Left lung (tissue), 14 donors: ENCODE measurements at places on chromosomes 12 and 14. TPM values are rescaled to one million over a fixed set of nuclear protein-coding genes. Genes with fewer than 3 reads are reported as not detected.
A peak's percentile ranks its signal among the peaks of the same experiment; 100 is the strongest.

Gene NPFF
- total RNA-seq, result not detected

DNA sequence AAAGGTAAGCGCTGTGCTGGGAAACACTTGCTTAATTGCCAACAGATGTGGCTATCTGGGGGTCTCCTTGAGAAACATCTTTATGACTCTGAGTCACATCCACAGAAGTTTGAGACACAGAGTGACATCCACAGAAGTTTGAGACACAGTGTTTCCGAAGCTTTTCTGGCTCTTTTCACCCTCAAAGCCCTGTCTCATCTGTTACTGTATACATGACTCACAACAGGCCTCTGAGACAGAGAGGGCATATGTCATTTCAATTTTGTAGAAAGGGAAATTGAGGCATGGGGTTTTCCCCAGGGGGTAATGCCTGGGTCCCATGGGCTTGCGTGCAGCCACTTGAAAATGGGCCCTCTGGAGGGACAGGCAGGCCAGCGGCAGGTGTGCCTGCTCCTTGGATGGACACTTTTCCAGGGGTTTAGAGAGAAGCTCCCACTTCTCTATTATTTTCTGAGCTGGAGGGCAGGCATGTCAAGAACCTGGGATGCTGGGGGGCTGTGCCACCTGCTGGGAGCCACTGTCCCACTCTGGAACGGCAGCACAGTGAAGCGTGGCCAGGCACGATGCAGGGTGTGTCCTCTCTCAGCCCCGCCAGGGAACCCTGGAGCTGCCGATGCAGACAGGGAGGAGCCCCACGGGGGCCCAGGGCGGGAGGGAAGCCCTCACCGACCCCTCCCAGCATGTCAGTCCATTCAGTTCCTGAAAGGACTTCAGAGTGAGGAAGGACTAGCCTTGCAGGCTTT, 111.3 kb upstream of the FKBP4 start:
- peaks cover 7% of the 10 kb centered on the region for H3K27me3 ChIP-seq

Gene TTC9
- 4.8 TPM for total RNA-seq

DNA sequence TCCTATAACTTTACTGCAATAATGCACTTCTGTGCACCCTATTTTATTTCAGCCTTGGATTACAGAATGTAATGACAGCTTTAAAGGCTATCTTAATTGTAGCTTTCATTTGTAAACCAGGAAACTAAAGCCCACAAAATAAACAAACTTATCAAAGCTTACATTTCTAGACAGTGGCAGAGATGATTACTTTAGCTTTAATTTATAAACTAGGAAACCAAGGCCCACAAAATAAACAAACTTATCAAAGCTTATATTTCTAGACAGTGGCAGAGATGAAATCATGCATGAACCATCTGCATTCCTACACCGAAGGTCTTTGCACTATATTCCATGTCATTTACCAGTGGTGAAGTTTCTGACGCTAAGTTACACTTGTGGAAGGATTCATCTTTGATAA, 74.4 kb downstream of the PRKD1 start:
- no peak overlapping the region for H3K27ac ChIP-seq
- DNase-seq, result no peak
- no peak overlapping the region for H3K4me3 ChIP-seq
- no peaks in the 10 kb centered on the region for H3K36me3 ChIP-seq
- H3K4me1 ChIP-seq, result no peaks in the 10 kb centered on the region
- no peaks in the 10 kb centered on the region for H3K27me3 ChIP-seq

DNA sequence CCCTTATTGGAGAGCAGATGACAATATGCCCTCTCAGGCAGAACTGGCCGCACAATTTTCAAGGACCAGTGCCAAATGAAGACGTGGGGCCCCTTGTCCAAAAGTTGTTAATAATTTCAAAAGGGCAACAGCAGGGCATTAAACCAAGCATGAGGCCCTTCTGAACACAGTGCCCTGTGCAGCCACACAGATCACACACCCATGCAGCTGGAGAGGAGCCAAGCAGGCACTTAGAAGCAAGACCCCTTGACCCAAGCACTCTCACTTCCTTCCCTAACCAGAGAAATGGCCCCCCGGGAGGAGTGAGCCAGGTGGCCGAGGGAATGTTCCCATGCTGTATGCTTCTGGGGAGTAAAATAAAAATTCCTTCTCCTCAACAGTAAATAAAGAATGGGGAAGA, 114.0 kb upstream of the TMPO start:
- no peak for DNase-seq
- H3K36me3 ChIP-seq, result no peaks in the 10 kb centered on the region
- no peaks in the 10 kb centered on the region for H3K27me3 ChIP-seq
- H3K4me3 ChIP-seq, result no peak overlapping the region
- no peak overlapping the region for H3K27ac ChIP-seq

- H3K36me3 ChIP-seq, result no peaks in the 10 kb centered on the region
- peaks cover 24% of the 10 kb centered on the region for H3K4me1 ChIP-seq
- H3K4me3 ChIP-seq, result no peak overlapping the region
- H3K27ac ChIP-seq, result no peak overlapping the region
- no peaks in the 10 kb centered on the region for H3K27me3 ChIP-seq
These were observed 6.4 kb downstream of the ACTN1 start for GRCh38 chr14:68972507-68973218.

Gene PROX2
- 0.08 TPM for total RNA-seq

- no peak overlapping the region for H3K4me3 ChIP-seq
- no peaks in the 10 kb centered on the region for H3K4me1 ChIP-seq
- H3K27me3 ChIP-seq, result no peaks in the 10 kb centered on the region
- H3K27ac ChIP-seq, result no peak overlapping the region
- H3K36me3 ChIP-seq, result no peaks in the 10 kb centered on the region
These were observed 49.9 kb downstream of the LRRC74A start for GRCh38 chr14:76876076-76876475.

- no peak overlapping the region for H3K27ac ChIP-seq
- H3K4me3 ChIP-seq, result no peak overlapping the region
- H3K36me3 ChIP-seq, result no peaks in the 10 kb centered on the region
These were observed 2.9 kb downstream of the BEGAIN start for GRCh38 chr14:100584056-100585031.

Gene OR4M1
- not detected for total RNA-seq

DNA sequence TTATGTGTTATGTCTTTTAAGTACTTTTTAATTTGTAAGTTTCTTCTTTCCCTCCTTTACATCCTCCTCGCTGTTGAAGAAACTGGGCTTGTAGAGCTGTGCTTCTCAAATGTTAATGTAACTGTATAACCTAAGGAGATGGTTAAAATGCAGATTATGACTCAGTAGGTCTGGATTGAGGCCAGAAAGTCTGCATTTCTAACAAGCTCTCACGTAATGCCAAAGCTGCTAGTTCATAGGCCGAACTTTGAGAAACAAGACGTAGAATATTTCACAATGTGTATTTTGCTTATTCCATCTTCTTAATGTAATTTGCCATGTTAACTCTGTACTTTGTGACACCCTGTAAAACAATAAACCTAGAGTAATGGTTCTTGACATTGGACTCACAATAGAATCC, 193.3 kb upstream of the SYT1 start:
- H3K36me3 ChIP-seq, result no peaks in the 10 kb centered on the region
- H3K4me3 ChIP-seq, result no peak overlapping the region
- DNase-seq, result no peak
- H3K27me3 ChIP-seq, result no peaks in the 10 kb centered on the region
- H3K4me1 ChIP-seq, result no peaks in the 10 kb centered on the region

- H3K27ac ChIP-seq, result no peak overlapping the region
- no peaks in the 10 kb centered on the region for H3K36me3 ChIP-seq
- no peak overlapping the region for H3K4me3 ChIP-seq
- DNase-seq, result no peak
- H3K27me3 ChIP-seq, result no peaks in the 10 kb centered on the region
These were observed 167.5 kb downstream of the BTG1 start for GRCh38 chr12:91978143-91978542.

DNA sequence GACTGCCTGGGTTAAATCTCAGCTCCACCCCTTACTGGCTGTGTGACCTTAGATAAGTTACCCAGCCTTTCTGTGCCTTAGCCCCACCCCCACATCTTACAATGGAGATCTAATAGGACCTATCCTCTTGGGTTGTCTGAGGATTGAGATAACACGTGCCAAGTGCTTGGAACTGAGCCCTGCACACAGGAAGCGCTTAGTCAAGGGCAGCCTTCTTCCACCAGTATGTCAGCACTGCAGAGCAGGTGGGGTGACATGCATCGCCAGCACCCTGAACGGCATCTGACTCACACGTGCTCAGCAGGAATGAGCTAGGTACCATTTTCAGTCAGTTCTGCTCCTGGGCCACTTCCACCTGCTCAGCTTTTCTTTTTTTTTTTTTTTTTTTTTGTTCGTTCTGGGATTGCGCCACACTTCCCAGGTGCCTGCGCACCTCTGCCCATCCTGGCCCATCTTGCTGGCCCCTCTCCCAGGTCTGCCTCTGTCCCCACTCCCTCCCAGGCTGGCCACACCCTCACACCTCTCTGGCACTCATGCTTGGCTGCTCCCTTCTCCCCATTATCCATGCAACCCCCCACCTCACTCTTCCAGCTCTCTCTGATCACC, 19.6 kb downstream of the LGMN start:
- H3K4me1 ChIP-seq, result peaks cover 61% of the 10 kb centered on the region
- H3K36me3 ChIP-seq, result peaks cover 28% of the 10 kb centered on the region
- H3K27me3 ChIP-seq, result no peaks in the 10 kb centered on the region
- H3K4me3 ChIP-seq, result no peak overlapping the region
- no peak overlapping the region for H3K27ac ChIP-seq

DNA sequence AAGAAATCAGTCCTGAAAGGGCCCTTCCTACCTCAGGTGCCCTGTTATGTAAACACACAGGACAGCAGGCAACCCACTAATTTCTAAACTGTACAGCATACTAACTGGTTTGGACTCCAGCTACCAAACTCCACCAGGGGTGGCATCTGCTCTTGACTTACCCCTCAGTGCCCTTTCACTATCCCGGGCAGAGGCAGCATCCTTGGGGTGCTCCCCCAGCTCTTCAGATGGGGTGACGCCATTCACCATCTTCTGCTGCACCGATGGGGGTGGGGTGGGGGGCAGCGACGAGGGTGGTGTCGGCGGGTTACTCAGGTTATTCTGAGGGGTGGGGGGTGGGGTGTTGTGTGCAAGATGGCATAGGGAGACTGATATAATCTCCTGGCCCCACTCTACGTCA, 11.5 kb upstream of the PRKAG1 start:
- H3K27ac ChIP-seq, result no peak overlapping the region
- H3K27me3 ChIP-seq, result no peaks in the 10 kb centered on the region
- H3K4me1 ChIP-seq, result no peaks in the 10 kb centered on the region
- no peak for DNase-seq
- no peak overlapping the region for H3K4me3 ChIP-seq

GRCh38 chr14:65132855-65133254, 30.5 kb upstream of the MAX start:
- H3K27ac ChIP-seq, result no peak overlapping the region
- no peaks in the 10 kb centered on the region for H3K4me1 ChIP-seq
- H3K4me3 ChIP-seq, result no peak overlapping the region
- DNase-seq, result no peak
- H3K36me3 ChIP-seq, result no peaks in the 10 kb centered on the region

DNA sequence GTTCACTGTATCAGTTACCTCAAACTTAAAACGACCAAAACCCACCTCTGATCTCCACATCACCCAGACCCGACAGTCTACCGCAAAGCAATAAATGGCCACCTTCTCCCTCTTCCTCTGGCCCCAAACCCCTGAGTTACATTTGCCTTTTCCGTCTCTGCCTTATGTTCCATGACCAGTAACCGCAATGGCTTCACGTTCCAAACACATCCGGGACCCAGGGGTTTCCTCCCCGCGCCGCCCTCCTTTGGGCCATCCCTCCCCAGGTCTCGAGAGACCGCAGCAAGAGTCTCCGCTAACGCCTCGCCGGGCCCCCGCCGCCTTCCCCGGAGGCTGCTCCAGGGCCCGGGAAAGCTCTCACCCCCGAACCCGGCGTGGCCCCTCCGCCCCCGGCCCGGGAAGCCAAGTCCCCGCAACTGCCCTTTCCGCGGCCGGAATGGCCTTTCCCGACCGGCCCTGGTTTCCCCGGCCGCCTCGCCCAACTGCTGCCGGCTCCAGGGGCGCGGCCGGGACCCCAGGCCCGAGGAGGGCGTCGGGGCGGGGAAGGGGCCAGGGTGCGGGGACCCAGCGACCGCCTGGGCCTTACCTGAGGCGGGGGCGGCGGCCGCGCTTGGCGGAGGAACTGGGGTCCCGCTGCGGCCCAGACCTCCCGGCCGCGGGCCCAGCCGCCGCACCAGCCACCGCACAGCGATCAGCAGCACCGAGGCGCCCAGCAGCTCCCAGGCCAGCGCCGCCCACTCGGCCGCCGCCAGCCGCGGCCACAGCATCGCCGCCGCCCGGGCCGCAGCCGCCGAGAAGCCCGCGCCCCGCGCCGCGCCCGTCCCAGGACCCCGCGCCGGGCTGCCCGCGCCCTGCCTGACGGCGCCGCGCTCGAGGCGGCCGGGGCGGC, at the start of gene ANKLE2:
TSS of gene ANKLE2 (minus strand) at position 801 of the 889 bp plus-strand sequence. CDS start at position 767, 34 bp downstream.
- H3K4me1 ChIP-seq, result peaks cover 43% of the 10 kb centered on the region
- peak within 1 kb of the TSS; percentile 94 for H3K4me3 ChIP-seq
- peak within 1 kb of the TSS; percentile 99 for H3K27ac ChIP-seq
- peaks cover 30% of the 10 kb centered on the region for H3K36me3 ChIP-seq
- no peaks in the 10 kb centered on the region for H3K27me3 ChIP-seq

DNA sequence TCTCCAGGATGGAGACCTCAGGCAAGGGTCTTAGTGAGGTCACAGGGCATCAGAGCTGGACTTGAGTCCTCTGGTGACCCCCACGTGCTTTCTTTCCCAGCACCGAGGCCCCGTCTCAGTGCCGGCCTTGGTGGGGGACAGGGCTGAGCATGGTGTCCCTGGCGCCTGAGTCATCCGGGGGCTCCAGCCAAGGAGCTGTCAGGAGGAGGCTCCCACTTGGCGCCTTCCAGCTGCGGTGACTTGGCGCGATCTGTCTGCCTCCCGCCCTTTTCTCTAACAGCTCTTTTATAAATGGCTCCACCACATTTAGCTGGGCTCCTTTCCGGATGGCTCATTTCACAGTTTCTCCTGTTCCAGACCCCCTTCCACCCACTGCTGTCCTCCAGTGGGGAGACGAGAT, 60.4 kb downstream of the PRMT8 start:
- no peak for DNase-seq
- no peaks in the 10 kb centered on the region for H3K4me1 ChIP-seq
- H3K27ac ChIP-seq, result no peak overlapping the region
- H3K4me3 ChIP-seq, result no peak overlapping the region
- H3K27me3 ChIP-seq, result no peaks in the 10 kb centered on the region

- H3K27ac ChIP-seq, result no peak overlapping the region
- no peak overlapping the region for H3K4me3 ChIP-seq
- no peaks in the 10 kb centered on the region for H3K4me1 ChIP-seq
- H3K36me3 ChIP-seq, result no peaks in the 10 kb centered on the region
These were observed 57.8 kb downstream of the CCDC92 start for GRCh38 chr12:123914726-123915333.

- peaks cover 43% of the 10 kb centered on the region for H3K27me3 ChIP-seq
- no peaks in the 10 kb centered on the region for H3K36me3 ChIP-seq
- H3K27ac ChIP-seq, result peak overlapping the region; percentile 71
- DNase-seq, result no peak
- peak overlapping the region; percentile 69 for H3K4me3 ChIP-seq
- peaks cover 56% of the 10 kb centered on the region for H3K4me1 ChIP-seq
These were observed 1.1 kb downstream of the AJUBA start for GRCh38 chr14:22981090-22981875.

DNA sequence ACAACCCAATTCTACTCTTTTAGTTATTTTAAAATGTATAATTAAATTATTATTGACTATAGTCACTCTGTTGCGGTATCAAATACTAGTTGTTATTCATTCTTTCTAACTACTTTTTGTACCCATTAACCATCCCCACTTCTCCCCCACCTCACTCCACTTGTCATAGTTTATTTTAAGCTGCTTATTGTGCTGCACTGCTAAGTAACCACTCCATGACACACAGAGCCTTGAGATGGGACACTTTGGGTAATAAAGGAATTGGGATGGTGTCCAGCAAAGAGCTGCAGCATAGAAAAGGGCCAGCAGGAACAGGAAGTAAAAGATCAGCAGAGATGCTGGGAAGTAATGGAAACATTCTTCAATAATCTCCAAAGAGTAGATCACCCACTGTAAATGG, 123.0 kb downstream of the RPS29 start:
- no peaks in the 10 kb centered on the region for H3K36me3 ChIP-seq
- no peak overlapping the region for H3K4me3 ChIP-seq
- no peaks in the 10 kb centered on the region for H3K27me3 ChIP-seq
- no peak overlapping the region for H3K27ac ChIP-seq
- DNase-seq, result no peak
- H3K4me1 ChIP-seq, result no peaks in the 10 kb centered on the region
